Renal cortical epithelial cell (primary cell): ENCODE measurements at places on chromosomes 3 and 15.

GRCh38 chr3:17986348-17986816 is 244.0 kb upstream of the TBC1D5 start:
- no peak for DNase-seq

- peak; percentile 48 for DNase-seq
These were observed 156.2 kb downstream of the NLGN1 start for GRCh38 chr3:173553635-173554280.

GRCh38 chr15:74781431-74782258 is at the start of gene CSK:
Gene CSK, plus strand, starts transcription at chr15:74782080. Its CDS starts 16,218 bp downstream, at chr15:74798298.
- DNase-seq = no peak

DNA sequence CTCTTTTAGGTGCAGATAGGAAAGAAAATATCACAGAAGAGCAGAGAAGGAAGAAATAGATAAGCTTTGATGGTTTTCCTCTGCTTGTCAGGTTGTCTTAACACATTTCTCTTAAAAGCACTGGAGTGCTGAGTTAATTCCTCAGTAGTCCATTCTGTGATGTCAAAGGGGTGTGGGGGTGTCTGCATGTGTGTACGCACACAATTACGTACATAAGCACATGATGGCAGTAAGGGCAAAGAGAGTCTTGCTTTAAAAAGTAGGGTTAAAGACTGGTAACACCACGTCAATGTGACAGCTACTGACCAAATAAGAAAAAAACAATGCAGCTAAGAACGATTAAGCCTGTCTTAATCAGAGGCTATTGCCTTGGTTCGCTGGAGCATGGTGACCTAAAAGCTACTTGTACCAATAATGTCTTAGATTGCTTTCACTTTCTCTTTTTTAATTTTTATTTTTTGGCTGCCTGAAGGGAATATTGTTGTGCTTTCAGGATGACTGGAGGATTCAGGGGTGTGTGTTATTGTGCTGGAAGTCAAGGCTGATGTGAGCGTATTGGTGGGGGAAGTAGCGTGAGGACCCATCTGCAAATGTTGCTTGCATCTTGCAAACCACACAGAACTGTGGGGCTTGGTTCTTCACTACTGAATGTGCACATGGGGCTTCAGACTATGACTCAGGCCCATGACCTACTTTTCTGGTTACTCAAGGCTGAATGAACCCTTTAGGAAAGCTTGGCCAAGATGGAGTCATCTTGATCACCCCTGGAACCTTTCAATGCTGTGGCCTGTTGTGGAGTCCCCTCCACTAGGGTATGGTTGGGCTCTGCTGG is 417.8 kb upstream of the TPM1 start:
- DNase-seq = peak; percentile 92

DNA sequence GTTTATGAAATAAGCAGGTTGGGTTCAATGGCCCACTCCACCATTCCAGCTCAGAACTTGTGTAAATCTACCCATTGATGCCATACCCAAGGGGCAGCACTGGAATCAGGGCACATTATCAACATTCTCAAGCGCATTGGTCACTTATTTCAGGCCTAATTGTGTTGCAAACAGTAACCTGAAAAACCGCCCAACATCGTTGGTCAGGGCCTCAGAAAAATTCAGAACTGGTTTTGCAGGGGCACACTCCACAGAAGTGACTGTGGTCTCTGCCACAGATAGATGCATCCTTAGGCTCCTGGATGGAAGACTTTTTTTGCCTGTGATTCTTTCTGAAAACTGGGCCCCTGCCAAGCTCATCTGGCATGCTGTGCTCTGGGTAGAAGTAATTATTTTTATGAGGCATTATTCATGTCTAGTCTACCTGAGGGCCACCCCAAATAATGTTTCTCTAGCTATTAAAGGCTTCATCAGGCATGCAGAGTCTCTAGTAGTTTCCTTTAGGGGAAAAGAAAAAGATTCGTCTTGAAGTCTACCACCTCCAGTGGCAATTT is 21.7 kb upstream of the LRTM1 start:
- DNase-seq = no peak
